ENCODE measurements at places on chromosomes 16 and 17.

DNA sequence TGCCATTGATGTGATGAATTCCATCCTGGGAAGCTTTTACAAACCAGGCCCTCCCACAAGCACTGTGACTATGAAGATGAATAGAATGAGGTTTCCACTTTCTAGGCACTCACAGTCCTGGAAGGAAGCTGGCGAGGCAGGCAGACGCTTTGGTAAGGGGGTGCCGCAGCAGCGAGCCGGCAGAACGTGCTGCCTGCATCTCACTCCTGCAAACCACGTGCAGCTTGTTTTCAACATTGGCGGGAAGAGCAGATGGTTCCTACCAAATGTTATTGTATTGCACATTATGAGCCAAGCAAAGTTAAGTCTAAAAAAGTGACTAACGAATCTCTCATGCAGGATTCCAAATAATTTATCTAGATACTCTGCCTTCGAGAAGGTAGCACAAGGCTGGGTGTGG lies 3.7 kb upstream of the DNAI2 start:
- no peak for DNase-seq

DNA sequence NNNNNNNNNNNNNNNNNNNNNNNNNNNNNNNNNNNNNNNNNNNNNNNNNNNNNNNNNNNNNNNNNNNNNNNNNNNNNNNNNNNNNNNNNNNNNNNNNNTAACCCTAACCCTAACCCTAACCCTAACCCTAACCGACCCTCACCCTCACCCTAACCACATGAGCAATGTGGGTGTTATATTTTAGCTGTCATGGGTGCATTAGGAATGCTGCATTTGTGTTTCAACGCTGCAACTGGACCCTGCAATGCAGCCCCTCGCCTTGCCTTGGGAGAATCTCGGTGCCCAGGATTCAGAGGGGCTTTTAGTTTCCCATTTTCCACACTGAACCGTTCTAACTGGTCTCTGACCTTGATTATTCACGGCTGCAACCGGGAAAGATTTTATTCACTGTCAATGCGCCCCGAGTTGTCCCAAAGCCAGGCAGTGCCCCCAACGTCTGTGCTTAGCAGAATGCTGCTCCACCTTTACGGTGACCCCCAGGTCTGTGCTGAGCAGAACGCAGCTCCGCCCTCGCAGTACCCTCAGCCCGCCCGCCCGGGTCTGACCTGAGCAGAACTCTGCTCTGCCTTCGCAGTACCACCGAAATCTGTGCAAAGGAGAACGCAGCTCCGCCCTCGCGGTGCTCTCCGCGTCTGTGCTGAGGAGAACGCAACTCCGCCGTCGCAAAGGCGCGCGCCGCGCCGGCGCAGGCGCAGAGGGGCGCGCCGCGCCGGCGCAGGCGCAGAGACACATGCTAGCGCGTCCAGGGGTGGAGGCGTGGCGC lies 43.3 kb downstream of the POLR3K start:
- no peak for DNase-seq

DNA sequence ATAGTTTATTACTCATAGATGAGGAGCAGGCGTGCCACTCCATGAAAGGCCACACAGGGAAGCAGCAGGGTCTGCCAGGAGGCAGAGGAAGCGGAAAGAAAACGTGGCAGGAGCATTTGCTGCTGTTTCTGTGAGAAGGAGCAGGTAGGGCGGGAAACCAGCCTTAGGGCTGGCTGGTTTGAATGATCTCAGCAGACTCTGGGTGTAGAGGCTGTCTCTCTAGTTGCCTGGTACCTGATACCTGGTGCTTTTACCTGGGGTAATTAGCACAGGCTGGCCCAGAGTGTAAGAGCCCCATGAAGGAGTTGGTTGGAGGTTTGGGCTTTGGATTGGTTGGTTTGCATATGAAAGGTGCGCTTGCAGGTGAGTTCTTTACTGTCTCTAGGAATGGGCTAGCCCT lies 205.0 kb upstream of the CACNG3 start:
- DNase-seq, result no peak

DNA sequence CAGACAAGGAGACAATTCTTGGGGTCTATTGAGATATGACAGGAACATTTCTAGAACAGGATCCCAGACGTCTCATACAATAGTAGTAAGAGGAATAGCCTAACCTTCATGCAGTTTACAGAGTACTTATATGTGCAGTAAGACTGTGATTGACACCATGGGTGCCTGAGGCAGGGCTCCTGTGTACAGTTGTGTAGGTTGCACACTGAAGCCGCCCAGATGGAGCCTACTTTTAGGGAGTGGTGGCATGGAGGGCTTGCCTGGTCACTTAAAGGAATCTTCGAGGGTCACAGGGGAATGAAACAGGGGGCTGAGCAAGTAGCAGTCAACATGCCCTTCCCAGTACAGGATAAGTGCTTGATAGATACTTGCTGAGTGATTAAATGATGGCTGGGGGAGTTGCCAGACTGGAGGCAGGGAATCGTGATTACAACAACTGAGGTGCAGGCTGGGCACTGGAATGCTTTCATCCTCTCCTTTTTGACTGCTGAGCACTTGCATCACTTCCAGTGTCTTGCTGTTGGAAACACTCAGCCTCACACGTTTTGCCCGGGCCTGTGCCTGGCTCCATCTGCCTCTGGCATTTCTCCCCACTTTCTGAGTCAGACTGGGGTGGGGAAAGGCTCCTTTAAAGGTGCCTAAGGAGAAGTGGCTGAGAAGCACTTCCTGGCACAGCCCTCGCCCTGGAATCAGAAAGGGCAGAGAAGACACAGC lies 71.0 kb downstream of the COPRS start:
- DNase-seq, result peak; percentile 72

DNA sequence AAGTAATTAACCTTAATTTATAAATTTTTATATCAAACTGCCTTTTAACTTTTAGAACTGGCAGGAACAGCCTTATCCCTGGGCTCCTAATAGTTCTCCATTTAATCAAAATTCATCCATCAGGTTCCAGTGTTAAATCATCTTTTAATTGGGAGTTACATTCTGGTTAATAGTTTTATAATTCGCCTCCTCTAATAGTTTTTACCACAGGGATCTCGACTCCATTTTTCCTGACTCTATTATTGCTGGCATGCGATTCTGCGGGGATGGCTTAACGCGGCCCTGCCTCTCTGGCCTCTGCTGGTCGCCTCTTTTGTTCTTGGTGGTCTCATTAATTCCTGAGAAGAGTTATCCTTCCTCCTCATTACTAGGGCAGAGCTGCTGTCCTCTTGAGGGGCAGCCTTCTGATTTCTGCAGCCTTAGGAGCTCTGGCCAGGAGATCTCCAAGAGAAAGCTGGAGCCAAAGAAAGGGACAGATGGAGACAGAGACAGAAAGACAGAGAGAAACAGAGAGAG lies 71.1 kb downstream of the MRM1 start:
- DNase-seq, result no peak

GRCh38 chr17:13827118-13827517 lies 225.4 kb upstream of the HS3ST3A1 start:
- no peak for DNase-seq

- DNase-seq, result no peak
Observed at GRCh38 chr17:71339206-71339605, 781.6 kb upstream of the SOX9 start.

GRCh38 chr17:38533866-38534497 lies 71.8 kb downstream of the SRCIN1 start:
- no peak for DNase-seq

DNA sequence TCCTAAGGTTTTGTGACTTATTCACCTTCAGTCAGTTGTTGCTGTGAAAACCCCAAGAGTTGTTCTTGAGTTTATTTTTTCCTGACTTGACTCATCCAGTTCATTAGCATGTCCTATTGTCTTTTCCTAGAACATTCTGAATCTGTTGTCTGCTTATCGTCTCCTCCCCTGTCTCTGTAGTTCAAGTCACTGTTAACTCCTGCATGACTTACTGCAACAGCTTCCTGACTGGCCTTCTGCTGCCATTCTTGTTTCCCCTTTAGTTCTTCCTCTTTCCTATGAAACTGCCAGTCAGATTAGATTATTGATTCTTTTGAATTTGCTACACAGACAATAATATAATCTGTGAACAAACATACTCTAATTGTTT lies 161.5 kb downstream of the FTO start:
- peak; percentile 79 for DNase-seq

DNA sequence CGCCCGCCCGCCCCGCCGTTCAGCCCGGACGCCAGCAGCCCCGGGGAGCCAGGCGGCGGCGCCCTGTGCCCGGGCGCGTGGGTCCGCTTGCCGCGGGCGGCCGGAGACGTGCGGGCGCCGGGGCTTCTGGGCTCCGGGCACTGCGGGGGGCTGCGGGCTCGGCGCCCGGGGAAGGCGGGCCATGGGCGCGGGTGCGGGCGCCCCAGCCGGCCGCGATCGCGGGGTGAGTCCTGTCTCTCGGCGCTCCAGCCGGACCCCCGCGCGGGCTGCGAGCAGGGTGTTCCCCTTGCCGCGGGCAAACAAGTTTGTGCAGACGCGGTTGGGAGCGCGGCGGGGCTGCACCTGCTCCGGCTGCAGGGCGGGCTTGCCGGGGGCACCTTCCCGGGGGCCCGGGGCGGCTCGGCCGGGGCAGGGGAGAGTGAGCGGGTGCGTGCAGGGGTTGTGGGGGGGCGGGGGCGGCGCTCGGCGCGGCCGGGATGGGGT lies 292 bp downstream of the WSCD1 start:
- no peak for DNase-seq

GRCh38 chr17:48814504-48814903 lies 2.5 kb downstream of the TTLL6 start:
- no peak for DNase-seq

DNA sequence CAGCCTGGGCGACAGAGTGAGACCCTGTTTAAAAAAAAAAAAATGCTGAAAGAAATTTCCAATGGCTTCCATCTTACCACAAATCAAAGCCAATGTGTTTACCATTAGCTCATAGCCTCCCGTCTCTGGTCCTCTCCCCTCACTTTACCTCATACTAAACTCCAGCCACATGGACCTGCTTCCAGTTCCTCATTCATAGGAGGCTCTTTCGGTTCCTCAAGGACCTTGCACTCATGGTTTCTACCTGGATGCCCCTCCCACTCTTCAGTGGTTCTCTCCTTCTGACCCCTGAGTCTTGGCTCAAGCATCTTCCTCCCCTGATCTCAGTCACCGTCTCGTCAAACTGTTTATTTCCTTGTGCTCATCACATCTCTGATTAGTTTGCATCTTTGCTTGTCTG lies 3.8 kb upstream of the DEF8 start:
- no peak for DNase-seq

DNA sequence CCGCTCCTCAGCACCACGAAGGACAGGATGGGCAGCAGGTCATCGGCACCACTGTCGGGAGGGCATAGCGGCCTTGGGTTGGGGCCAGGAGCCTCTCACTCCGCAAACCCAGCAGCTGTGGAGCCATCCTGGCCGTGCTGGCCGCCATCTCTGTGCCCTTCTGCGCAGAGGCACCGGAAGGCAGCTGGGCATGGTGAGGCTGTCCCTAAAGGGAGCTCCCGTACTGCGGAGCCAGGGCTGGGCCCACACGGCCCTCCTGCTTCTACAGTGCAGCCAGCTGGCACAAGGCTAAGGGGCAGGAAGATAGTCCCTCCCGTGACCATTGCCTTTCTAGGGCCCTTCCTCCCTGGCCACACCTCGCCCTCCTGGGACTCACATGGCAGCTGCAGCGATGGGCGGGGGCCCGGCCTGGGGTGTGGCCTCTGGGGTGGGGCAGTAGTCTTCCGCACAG lies 7.0 kb upstream of the SPATA2L start:
- no peak for DNase-seq

- DNase-seq, result no peak
Observed at GRCh38 chr16:29717113-29717512, 28.7 kb downstream of the C16orf54 start.

- DNase-seq, result no peak
Observed at GRCh38 chr16:83779886-83780285, 27.9 kb upstream of the HSBP1 start.

- DNase-seq, result no peak
Observed at GRCh38 chr17:36127199-36127893, 23.7 kb downstream of the CCL4 start.

- DNase-seq, result no peak
Observed at GRCh38 chr16:49763826-49764225, 92.1 kb downstream of the ZNF423 start.

DNA sequence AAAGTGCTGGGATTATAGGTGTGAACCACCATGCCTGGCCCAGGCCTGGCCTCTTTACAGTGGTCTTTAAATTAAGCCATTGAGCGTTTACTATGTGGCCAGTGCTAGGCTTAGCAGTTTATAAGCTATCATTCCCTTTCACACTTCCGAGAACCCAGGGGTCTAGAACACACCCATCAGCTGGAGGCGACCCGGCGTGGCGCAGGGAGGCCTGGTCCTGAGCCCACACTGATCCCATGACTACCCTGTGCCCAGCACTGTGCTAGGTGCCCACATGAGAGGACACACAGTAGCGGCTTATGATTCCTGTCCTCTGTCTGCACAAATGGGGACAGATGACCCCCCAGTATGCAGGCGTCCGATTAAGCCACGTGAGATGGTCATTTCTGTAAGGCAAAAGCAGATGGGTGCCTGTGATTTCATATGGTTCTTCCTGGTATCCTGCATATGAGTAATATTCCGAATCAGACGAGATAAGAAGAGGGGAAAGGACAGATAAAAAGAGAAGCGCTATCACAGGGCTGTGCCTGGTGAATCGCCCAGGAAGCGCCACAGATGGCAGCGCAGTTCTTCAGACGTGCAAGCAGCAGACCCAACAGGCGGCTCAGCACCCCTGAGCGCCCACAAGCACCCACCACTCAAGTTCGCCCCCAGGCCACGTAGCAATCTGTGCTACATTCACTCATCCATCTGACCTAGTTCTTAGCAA lies 5.3 kb downstream of the OSGIN1 start:
- no peak for DNase-seq

- no peak for DNase-seq
Observed at GRCh38 chr16:23081675-23082119, 67.6 kb downstream of the USP31 start.

- DNase-seq, result no peak
Observed at GRCh38 chr17:43907425-43907981, at the start of gene MPP2. Gene MPP2 (minus strand): TSS chr17:43907536. CDS start chr17:43904460, 3,076 bp downstream.

GRCh38 chr17:61333136-61333535 lies 66.5 kb upstream of the TBX2 start:
- no peak for DNase-seq

DNA sequence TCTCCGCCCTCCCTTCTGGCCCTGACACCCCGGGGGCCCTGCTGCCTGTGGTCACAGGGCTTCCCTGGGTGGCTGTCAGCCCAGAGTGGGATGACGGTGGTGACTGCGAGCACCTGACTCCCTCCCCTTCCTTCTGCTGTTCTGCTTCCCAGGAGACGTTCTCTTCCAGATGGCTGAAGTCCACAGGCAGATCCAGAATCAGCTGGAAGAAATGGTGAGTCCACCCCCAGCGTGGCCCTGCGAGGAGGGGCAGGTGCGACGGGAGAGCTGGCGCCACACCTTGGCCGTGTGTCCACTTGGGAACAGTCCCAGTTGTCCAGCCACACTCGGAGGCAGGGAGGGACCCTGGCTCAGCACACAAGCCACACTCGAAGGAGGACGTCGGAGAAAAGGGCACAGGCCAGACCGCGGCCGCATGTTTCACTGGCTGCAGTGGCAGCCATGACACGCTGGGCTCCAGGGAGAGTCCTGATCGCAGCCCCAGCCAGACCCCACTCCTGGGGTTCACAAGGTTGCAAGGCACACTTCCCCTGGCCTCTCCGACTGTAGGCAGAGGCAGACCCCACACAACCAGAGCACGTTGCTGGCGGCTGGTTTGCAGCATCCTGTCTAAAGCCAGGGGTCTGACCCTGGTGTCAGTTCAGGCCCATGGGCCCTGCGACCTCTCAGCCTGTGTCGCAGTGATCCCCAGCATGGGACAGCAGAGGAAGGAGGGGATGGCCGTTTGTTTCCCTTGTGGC lies 49.9 kb downstream of the BAIAP2 start:
- DNase-seq, result no peak

- no peak for DNase-seq
Observed at GRCh38 chr17:45262516-45263476, 902 bp upstream of the SPATA32 start.

GRCh38 chr16:10182222-10183053 lies at the start of gene GRIN2A:
Gene GRIN2A (minus strand): TSS chr16:10182428. CDS start chr16:10180411, 2,017 bp downstream.
- DNase-seq, result no peak
